Right renal pelvis (tissue), 4 donors: ENCODE measurements at places on chromosomes 2 and 18.

GRCh38 chr2:149021271-149021719 lies 17.2 kb upstream of the LYPD6B start:
- DNase-seq = no peak

GRCh38 chr2:4715065-4715464 lies 977.1 kb upstream of the SOX11 start:
- DNase-seq = no peak

DNA sequence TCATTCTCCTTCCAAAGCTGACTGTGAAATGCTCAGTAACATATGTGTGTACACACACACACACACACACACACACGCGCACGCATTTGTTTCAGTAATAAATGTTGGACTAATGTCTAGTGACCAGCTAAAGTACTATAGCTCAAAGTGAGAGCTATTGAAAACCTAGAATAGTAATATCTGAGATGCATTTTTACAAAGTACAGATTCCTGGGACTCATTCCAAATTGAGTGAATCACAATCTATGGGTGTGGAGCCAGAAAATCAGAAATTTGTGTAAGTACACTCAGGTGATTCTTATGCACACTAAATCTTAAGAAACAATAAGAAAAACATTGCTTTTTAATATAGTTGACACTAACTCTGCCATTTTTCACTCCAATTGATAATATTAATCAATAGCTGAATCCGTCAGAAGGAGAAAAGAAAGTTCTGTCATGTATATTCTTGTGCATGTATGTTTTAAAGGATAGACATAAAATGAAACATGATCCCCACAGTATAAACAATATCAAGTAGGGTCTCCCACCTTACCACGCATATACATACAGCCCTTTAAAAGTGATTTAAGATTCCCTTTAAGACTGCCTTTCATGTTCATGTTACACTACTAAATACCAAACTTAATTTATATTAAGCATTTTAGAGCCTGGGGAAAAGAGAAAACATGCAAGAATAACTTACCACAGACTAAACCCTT lies 123.5 kb downstream of the ATAD2B start:
- no peak for DNase-seq

GRCh38 chr2:189782221-189782671 lies 1.9 kb downstream of the ORMDL1 start:
- no peak for DNase-seq

DNA sequence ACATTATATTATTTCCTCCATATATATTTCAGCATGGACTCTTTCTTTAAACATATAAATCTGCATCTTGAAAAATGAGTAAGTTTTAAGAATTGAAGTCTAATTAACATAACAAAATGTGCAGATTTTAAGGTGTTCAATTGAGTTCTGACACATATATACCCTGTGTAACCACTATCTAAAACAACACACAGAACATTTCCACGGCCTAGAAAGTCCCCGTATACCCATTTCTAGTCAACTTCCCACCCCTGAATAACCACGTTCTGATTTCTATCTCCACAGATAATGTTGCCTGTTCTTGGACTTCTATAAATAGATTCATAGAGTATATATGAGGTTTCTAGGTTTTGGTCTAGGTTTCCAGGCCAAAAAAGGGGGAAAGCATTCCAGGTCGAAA lies 87.5 kb downstream of the AAK1 start:
- DNase-seq = no peak
